Activated CD4-positive, alpha-beta T cell treated with anti-CD3 and anti-CD28 coated beads, Interleukin-2, amount 10 ng/mL, durations not matched to agents 7 days and 5 days (primary cell): ENCODE measurements at places on chromosomes 11 and 22. TPM values are rescaled to one million over a fixed set of nuclear protein-coding genes. Genes with fewer than 3 reads are reported as not detected.
A peak's percentile ranks its signal among the peaks of the same experiment; 100 is the strongest.

DNA sequence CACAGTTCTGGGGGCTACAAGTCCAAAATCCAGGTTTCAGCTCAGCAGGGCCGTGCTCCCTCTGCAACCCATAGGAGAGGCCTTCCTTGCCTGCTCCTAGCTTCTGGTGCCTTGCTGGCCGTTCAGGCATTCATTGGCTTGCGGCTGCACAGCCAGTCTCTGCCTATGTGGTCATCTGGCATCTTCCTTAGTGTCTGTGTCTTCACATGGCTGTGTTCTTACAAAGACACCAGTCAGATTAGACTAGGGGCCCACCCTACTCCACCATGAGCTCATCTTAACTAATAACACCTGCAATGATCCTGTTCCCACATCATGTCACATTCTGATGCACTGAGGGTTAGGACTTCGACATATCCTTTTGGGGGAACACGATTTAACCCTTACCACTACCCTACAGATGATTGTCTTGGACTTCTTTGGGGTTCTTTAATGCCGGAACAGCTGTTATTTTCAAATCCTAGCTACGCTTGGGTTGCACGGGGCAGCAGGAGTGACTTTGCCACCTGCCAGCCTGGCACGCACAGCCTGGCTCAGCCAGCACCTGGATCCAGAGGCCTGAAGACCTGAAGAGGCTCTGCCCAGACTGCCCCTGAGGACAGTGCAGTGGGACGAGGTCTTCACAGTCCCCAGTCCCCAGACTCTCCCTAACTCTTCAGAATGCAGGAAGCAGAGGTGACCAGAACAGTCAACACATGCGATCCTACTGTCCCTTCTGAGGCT lies 7.7 kb upstream of the NEAT1 start:
- DNase-seq = no peak

Gene C11orf86
- total RNA-seq = not detected

DNA sequence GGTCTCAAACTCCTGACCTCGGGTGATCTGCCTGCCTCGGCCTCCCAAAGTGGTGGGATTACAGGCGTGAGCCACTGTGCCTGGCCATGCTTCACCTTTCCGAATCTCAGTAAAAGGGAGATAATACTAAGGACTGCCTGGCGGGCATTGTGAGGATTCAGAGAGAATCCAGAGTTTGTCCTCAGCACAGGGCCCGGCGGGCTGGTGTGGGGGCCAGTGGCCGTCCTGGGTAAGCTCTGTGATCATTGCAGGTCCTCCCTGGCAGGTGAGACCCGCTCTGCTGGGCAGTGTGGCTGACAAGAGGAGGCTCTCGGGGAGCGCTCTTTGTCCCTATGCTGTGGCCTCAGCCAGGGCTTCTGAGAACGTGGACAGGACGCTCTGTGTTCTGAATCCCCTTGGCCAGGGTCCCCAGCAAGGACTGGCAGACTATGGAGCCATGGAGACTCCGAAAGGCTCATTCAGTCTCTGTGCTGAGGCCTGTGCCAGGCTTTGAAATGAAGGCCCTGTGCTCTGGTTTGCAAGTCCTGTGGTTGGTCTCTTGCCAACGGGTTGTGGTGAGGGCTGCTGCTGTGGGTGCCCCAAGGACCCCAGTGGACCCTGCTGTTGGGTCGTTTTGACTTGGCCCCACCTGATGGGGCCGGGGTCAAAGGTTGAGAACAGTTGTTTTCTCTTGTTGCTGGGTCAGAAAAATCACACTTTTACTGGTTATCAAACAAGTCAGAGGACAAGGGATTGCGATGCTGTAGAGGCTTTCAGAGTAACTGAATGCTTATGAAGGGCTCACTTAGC lies 2.1 kb downstream of the TPCN2 start:
- no peak for DNase-seq

Gene SHISAL1
- total RNA-seq = not detected

- no peak for DNase-seq
Measured at GRCh38 chr22:33919391-33920196, 682 bp downstream of the LARGE1 start.

- DNase-seq = no peak
Measured at GRCh38 chr11:86519064-86519911, 144.6 kb downstream of the CCDC81 start.

Gene VSIG2
- not detected for total RNA-seq

GRCh38 chr11:102467080-102467708 lies 14.6 kb upstream of the TMEM123 start:
- no peak for DNase-seq

Gene MOGAT2
- total RNA-seq = not detected

GRCh38 chr11:32935462-32936029 lies 42.9 kb downstream of the QSER1 start:
- DNase-seq = no peak

DNA sequence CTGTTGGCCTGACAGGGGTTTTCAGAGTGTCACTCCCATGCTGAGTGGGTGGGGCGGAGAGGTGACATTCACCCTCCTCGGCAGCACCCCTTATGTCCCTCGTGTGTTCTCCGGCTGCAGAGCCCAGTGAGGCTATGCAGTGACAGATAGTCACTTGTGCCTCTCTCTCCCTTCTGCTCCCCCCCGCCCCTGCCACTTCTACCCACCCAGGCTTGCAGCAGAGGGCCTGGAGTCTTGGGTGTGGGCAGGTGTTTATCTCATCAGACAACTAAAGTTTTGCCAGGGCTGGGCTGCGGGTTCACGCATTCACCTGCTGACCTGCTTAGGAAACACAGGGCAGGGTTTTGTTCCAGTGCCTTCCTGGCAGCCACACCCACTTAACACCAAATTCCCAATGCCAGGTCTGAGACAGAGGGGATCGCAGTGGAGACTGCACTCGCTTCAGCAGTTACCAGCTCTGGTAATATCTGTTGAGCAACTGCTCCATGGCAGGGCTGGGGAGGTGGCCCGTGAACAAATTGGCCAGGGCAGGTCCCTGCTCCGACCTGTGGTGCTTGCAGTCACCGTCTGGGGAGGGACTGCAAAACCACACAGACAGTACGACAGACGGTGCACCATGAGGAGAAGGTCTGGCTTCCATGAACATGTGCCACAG lies 50.5 kb upstream of the ADA2 start:
- no peak for DNase-seq

Gene OR2AT4
- total RNA-seq = not detected

Gene CARD16
- total RNA-seq = 98.8 TPM

DNA sequence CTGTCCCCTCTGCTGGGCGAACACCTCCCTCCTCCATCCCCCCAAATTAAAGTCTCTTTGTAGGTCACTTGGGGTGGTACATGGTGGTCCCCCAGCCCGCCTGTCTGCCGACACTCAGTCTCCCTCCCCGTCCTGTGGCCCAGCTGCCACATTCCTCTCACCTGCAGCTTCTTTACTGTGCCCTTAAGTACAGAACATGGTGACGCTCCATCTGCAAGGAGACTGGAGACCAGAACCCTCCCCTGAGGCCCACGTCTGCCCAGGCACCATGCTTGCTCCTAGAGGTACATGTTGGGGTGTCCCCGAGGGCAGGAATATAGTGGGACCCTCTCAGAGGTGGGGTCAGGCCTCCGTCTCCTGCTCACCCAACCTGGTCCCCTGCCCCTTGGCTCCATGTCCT lies 5.6 kb upstream of the EHD1 start:
- no peak for DNase-seq

Gene GAL
- not detected for total RNA-seq

Gene SLC17A6
- not detected for total RNA-seq

DNA sequence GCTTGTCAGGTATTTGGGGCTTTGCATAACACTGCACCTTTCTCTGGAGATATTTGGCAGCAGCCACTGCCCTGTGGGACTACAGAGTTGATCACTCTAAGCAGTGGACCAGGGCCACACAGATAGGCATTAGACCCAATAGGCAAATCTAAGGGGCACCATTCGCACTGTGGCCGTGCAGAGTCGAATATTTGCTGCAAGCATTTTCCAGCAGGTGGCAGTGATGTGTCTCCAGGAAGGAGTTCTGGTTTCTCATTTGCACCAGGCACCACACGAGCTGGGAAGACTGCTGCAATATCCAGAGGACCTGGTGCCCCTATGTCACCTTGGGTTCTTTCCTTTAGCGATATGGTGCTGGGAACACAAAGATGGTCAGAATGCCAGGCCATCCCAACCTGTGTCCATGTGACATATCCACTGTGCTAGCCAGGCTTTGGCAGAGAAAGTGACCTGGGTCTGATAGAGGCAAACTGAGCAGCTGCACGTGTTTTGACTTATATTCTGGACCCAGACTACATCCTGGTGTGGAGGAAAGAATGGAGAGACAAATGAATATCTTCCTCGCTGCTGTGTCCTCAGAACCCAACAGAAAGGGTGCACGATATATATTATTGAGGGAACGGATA lies 318.7 kb downstream of the BUD13 start:
- peak; percentile 40 for DNase-seq

- no peak for DNase-seq
Measured at GRCh38 chr11:17462940-17463339, 13.7 kb downstream of the ABCC8 start.

DNA sequence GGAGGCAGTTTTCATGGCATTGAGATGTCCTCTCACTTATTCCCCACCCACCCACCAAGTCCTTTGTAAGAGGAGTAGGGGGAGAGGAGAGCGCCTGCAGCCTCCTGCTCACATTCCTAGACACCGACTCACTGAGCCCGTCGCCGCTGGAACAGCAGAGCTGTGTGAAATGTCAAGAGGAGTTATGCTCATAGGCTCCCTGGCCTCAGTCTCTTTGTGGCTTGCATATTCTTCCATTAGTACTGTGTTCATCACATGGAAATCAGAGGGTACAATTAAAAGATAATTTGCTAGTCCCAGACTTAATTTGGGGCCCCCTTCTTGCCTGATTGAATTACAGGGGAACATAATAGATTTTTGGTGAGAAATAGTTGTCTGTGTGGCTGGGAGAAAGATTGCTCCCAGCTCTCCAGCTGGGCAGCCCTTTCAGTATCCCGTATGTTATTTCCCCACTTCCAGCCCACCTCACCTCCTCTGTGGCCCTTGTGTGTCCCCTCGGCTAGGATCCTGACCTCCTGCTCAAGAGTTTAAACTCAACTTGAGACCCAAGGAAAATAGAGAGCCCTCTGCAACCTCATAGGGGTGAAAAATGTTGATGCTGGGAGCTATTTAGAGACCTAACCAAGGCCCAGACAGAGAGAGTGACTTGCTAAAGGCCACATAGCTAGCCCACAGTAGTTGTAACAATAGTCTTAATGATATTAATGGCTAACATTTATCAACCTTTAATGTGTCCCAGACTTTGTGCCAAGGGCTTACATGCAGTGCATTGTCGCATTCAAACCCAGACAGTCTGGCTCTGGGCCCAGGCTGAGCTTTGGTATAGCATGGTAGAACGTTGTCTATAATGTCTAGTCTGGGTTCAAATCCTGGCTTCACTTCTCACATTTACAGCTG lies 32.2 kb downstream of the LIMK2 start:
- no peak for DNase-seq

- no peak for DNase-seq
Measured at GRCh38 chr22:40510631-40511364, 125.7 kb downstream of the MRTFA start.

DNA sequence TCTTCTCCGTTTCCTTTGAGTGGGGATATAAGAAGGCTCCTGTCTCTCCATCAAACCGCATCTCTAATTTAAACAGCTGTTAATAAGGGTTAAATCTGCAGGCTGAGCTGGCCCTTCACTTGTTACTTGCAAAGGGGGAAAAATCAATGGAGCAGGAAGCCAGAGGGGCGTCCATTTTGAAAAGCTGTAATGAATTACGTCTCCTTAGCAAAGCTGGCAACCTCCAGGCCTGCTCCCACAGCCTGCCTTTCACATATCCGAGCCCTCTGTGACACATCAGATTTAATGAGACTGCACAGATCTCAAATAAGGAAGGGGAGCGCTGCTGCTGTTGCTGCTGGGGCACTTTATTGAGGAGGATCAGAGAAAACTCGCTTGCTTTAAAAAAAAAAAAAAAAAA lies 320.8 kb downstream of the BLID start:
- DNase-seq = no peak

DNA sequence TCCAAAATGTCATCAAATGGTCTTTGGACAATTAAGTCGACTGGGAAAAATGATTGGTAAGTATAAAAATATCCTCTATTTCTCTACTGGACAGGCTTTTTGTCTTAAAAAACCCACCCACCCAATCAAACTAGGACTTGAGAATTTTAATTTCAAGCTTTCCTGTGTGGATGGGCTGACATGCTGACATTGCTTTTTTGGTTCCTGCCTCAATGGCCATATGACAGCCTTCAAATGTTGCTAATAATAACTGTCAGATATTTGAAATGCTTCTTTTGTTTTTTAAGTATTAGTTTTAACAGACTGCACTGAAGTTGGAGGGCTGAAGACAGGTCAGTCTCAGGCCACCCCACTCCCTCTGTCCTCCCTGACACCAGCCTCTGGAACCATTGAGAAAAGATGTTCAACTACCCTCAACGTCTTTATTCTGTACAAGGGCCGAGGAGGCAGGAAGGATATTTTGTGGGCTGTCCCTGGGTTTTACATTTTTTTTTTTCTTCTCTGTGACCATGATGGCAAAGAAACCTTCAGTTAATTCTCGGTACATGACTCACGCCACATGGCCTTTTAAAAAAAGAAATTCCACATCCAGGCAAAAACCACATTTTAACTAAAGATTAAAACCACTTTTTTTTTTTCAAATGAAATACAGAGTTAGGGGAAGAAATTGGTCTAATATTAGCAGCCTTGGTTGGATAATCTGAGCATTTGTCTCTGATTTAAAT lies 130.4 kb downstream of the SLC1A2 start:
- no peak for DNase-seq

Gene MMP11
- total RNA-seq = 0.27 TPM
